ENCODE measurements at places on chromosomes 16 and 17. TPM values are rescaled to one million over a fixed set of nuclear protein-coding genes. Genes with fewer than 3 reads are reported as not detected.

Gene TPPP3
- total RNA-seq = 1.4 TPM

Gene RNF222
- 1.1 TPM for total RNA-seq

- H3K36me3 ChIP-seq = peaks cover 11% of the 10 kb centered on the region
- no peak overlapping the region for H3K4me3 ChIP-seq
- no peak for DNase-seq
- no peak overlapping the region for H3K27ac ChIP-seq
Measured at GRCh38 chr17:82389379-82389778, 17.8 kb downstream of the UTS2R start.

DNA sequence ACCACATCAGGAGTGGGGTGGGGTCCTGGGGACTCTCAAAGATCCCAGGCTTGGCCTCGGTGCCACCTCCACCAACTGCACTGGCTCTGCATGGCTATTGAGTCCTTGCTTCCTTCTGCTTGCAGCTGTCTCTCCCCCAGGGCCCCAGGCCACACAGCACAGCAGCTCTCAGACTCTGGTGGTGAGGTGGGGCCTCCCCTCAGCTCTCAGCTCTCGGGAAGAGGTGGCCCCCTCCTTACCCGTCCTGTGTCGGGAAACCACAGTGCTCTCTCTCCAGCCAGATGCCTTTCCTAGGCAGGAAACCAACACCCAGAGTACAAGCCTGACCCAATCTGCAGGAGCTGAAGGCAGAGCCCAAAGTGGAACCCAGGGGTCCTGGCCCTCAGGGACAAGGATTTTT lies 18.5 kb downstream of the SRCIN1 start:
- H3K27ac ChIP-seq = no peak overlapping the region
- peaks cover 50% of the 10 kb centered on the region for H3K27me3 ChIP-seq
- DNase-seq = no peak
- peaks cover 26% of the 10 kb centered on the region for H3K4me1 ChIP-seq

Measured in natural killer cell (primary cell).